ENCODE measurements at places on chromosomes 6 and 20. TPM values are rescaled to one million over a fixed set of nuclear protein-coding genes. Genes with fewer than 3 reads are reported as not detected.

DNA sequence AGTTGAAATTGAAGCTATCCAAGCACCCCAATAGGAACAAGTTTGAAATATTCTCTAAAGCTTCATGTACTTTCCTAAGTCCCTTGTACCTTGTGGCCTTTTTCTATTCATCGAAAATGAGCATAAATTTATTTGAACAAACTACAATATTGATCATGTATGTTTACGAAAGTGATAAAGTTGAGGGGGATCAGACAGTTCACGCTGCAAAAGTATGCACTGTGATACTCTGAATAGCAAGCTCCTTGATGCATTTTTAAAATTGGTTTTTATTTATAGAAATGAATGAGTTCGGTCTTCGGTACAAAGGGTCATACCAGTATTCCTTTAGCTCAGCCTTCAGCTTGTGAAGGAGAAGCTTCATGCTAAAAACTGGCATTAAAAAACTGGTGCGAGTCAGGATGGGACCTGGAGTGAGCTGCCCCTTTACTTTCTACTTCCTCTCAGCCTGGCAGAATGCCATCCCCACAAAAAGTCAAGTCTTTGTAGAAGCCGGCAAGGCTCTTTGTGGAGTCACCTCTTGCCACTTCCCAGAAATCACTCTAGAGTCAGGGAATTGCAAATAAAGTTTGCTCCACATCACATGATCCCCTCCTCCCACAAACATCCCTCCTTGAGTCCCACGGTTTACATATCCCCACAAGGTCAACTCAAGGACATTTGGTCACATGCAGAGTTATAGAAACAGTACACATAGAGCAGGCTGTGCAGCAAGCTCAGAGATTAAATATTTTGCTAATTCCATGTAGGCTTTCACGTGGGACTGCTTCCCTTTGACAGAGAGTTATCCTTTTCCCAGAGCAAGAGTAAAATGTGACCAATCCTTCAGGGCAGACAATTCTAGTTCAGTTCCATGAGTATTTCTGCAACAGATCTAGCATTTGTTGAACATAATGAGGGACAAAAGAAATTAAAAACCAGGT lies 34.6 kb upstream of the ADGRF1 start:
- peaks cover 3% of the 10 kb centered on the region for H3K4me1 ChIP-seq
- H3K27ac ChIP-seq = peak overlapping the region; percentile 76
- H3K36me3 ChIP-seq = no peaks in the 10 kb centered on the region

- no peak overlapping the region for H3K4me3 ChIP-seq
- no peak overlapping the region for H3K27ac ChIP-seq
- H3K36me3 ChIP-seq = peaks cover 13% of the 10 kb centered on the region
- H3K4me1 ChIP-seq = peaks cover 13% of the 10 kb centered on the region
Observed at GRCh38 chr6:24778121-24778520, 3.4 kb downstream of the GMNN start.

- H3K27me3 ChIP-seq = peaks cover 3% of the 10 kb centered on the region
- DNase-seq = no peak
- no peak overlapping the region for H3K4me3 ChIP-seq
- H3K27ac ChIP-seq = no peak overlapping the region
- H3K4me1 ChIP-seq = peaks cover 11% of the 10 kb centered on the region
Observed at GRCh38 chr20:62463651-62464424, 12.0 kb downstream of the GATA5 start.

DNA sequence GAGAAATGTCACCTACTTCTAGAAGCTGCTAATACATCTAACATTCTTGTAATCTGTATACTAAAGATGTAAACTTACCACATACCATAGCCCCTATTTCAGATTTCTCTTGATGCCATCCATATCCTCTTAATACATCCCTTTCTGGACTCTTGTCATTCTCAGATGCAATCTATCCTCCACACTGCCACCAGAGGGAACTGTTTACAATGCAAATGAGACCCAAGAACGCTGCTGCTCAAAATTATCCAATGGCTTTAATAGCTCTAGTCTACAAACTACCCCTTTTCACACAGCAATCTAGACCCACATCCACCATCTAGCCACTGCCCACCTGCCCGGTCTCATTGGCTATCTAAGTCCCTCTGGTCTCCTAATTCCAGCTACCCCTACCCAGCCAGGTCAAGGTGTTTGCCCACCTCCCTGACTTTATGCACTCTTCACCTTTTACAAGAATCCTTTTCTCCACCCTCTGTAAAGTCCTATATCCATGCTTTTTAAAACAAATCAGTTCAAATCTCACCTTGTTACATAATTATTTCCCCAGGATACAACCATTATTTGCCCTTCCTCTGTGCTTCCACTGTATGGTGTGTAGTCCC lies 14.8 kb downstream of the FAXC start:
- no peak overlapping the region for H3K4me3 ChIP-seq
- no peak overlapping the region for H3K27ac ChIP-seq
- H3K4me1 ChIP-seq = no peaks in the 10 kb centered on the region
- peaks cover 2% of the 10 kb centered on the region for H3K27me3 ChIP-seq

DNA sequence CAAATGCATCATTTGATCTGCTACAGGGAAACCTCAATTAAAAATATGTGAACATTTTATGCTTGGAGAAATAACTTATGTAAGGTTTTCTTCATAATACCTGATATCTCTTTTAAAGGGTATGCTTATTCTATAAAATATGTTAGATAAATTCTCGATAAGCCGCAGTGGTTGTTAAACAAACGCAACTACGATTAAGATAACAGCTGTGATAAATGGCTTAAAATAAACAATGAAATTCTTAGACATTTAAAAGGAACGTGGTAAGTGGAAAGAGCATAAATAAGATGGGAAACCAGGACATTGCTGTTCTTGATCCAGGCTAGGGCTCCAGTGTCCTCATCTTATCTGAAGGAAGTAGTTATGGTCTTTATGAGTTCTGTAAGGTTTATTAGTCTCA lies 415.9 kb downstream of the CD83 start:
- no peak overlapping the region for H3K27ac ChIP-seq
- DNase-seq = no peak
- H3K36me3 ChIP-seq = no peaks in the 10 kb centered on the region
- H3K27me3 ChIP-seq = no peaks in the 10 kb centered on the region
- H3K4me3 ChIP-seq = no peak overlapping the region

DNA sequence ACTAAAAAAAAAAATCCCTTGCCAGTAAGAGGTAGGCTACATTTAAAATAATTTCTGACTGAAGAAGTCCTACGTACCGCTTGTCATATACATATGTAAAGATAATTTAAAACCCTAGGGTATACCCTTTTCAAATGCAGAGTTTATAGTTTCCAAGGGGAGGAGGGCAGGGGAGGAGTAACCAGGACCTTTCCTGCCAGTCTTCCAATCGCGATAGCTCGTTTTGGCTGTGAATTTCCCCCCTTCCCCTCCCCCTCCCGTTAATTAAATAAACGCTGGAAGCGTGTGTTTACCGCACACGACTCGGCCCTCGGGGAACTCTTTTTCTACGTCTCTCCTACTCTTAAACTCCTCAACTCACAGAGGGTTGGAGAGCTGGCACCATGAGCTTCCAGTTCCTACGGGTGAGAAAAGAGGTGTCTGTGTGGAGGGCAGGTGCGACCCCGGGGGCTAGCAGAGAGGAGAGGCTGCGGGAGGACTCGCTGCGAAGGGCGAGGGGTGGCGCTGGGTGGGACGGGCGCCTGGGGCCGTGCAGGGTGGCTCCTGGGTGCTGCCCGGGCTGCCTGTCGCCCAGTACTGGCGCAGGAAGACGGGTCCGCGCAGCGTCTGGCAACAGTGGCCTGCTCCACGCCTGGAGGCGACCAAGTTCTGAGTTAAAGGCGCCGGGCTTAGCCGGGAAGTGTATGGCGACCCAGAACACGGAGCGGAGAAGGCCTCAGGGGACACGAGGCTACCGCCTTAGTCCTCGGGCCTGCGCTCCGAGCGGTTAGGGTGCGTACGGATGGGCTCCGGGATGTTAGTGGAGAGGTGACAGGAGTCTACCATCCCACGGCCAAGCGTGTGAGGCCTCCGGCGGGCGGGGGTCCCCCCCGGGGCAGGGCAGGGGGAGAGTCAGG lies 4.1 kb upstream of the TFAP2C start:
- no peak overlapping the region for H3K4me3 ChIP-seq
- H3K36me3 ChIP-seq = no peaks in the 10 kb centered on the region
- no peak for DNase-seq
- H3K27me3 ChIP-seq = peaks cover 66% of the 10 kb centered on the region
- H3K27ac ChIP-seq = no peak overlapping the region
- H3K4me1 ChIP-seq = peaks cover 35% of the 10 kb centered on the region

DNA sequence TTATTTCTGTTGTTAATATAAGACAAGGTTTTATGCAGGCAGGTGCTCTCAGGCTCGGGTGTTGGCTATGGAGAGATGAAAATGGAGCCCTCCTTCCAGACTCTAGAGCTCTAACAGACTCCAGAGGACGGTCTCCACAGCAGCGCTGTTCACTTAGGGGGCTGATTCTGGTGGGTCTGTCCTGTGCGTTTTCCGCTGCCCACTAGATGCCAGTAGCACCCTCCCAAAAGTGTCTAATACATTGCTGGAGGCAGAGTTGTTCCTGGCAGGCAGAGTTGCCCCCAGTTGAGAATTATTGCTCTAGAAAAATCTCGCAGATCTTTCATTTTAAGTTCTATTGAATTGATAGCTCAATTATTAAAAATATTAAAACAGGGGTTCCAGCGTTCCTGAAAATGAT lies 109.9 kb downstream of the MAP3K4 start:
- no peak overlapping the region for H3K4me3 ChIP-seq
- H3K36me3 ChIP-seq = peaks cover 98% of the 10 kb centered on the region
- DNase-seq = no peak
- no peak overlapping the region for H3K27ac ChIP-seq

DNA sequence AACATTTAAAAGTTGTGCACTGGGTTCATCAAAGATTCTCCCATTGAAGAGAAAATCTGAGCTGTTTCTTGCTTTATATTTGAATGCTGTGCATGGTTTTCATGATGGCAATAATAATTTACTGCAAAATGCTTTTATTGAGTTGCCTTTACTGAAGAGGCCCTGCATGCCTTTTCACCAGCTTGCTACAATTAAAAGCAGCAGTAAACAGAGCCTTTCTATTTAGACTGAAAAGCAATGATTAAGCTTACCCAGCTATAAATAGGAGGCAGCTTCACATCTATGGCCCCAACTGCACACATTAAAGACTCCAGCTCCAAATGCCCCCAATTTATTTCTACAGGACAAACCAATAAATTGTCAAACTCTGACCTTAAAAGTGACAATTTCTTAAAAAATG lies 70.3 kb downstream of the ANKEF1 start:
- H3K4me1 ChIP-seq = no peaks in the 10 kb centered on the region
- DNase-seq = no peak
- H3K36me3 ChIP-seq = no peaks in the 10 kb centered on the region
- no peak overlapping the region for H3K27ac ChIP-seq

Gene SNX14
- total RNA-seq = 30.7 TPM

GRCh38 chr20:43979576-43980105 lies 65.0 kb downstream of the TOX2 start:
- no peak for DNase-seq
- H3K27me3 ChIP-seq = no peaks in the 10 kb centered on the region
- H3K4me3 ChIP-seq = no peak overlapping the region
- no peaks in the 10 kb centered on the region for H3K4me1 ChIP-seq
- H3K27ac ChIP-seq = no peak overlapping the region
- no peaks in the 10 kb centered on the region for H3K36me3 ChIP-seq

- no peaks in the 10 kb centered on the region for H3K27me3 ChIP-seq
- no peaks in the 10 kb centered on the region for H3K4me1 ChIP-seq
- no peaks in the 10 kb centered on the region for H3K36me3 ChIP-seq
- no peak overlapping the region for H3K4me3 ChIP-seq
- H3K27ac ChIP-seq = no peak overlapping the region
- no peak for DNase-seq
Observed at GRCh38 chr6:126983779-126984178, 134.7 kb upstream of the RSPO3 start.

GRCh38 chr20:57561356-57562279 lies 708 bp downstream of the PCK1 start:
- no peak overlapping the region for H3K4me3 ChIP-seq
- H3K36me3 ChIP-seq = no peaks in the 10 kb centered on the region
- no peaks in the 10 kb centered on the region for H3K4me1 ChIP-seq
- no peak for DNase-seq
- no peak overlapping the region for H3K27ac ChIP-seq
